ENCODE measurements at places on chromosomes 16 and 17. TPM values are rescaled to one million over a fixed set of nuclear protein-coding genes. Genes with fewer than 3 reads are reported as not detected.

EVI2B gene
- 51.0 TPM for total RNA-seq

MPHOSPH6 gene
- 9.7 TPM for total RNA-seq

DNA sequence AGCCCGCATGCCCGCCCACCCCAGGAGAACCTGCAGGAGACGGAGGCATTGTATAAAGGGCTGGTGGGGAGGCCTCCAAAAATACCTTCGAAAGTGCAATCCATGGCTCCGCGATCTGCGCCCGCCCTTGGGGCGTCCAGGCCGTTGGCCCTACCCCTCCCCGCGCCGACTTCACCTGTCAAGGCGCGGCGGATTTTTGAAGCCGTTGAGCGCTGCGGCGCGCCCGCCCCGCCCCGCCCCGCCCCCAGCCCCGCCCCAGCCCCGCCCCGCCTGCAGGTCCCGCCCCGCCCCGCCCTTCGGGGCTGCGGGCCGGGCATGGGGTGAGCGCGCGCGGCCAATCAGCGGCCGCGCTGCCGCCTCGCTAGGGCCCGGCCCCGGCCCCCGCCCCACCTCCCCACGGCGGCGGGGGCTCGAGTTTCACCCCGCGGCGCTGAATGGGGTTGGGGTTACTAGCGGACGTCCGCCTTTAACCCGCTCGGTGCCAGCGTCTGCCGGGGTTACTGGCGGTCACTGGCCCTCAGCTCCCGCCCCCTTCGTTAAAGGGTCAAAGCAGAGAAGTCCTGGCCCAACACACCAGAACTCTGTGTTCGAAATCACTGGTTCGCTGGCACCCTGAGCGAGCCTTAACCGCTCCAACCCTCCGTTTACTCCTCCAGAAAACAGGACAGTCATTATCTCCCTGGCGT lies 13.2 kb downstream of the SREBF1 start:
- peaks cover 6% of the 10 kb centered on the region for H3K36me3 ChIP-seq
- H3K27me3 ChIP-seq: no peaks in the 10 kb centered on the region
- peak overlapping the region; percentile 82 for H3K27ac ChIP-seq

DNA sequence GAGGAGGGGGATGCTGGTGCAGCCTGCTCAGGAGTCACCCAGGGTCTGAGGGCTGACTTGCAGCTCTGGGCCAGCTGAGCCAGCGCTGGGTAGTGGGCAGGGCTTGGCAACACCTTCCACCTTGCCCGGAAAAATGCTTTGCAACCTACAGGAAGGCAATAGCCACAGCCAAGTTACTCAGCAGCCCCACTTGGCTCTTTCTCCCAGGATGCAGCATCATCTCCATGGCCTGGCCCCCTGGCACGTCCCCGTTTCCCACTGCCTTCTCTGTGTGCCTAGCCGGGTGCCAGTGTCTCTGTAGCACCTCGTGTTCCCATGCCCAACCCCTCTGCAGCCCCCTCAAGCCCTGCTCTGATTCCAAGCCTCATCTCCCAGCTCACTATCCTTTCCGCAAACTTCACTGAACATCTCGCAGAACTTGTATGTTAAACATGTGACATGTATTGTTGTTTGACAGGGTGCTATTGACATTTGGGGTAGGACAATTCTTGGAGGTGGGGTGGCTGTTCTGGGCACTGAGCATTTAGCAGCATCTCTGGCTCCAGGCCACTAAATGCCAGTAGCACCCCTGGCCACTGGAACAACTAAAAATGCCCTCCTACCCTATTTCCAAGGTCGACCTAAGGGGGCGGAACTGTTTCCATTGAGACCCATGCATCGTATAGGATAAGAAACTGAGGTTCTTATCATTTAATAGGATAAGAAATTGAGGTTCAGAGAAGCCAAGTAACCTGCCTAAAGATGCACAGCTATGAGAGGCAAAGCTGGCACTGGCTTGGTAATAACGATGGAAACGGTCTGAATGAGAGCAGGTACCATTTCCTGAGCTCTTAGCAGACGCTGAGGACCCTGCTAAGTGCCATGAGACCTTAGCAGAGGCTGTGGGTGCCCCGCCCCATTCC lies 12.2 kb downstream of the DEXI start:
- peaks cover 3% of the 10 kb centered on the region for H3K4me1 ChIP-seq
- peaks cover 3% of the 10 kb centered on the region for H3K36me3 ChIP-seq
- no peak overlapping the region for H3K4me3 ChIP-seq
- H3K27me3 ChIP-seq: no peaks in the 10 kb centered on the region
- no peak overlapping the region for H3K27ac ChIP-seq
- no peak for DNase-seq

DNA sequence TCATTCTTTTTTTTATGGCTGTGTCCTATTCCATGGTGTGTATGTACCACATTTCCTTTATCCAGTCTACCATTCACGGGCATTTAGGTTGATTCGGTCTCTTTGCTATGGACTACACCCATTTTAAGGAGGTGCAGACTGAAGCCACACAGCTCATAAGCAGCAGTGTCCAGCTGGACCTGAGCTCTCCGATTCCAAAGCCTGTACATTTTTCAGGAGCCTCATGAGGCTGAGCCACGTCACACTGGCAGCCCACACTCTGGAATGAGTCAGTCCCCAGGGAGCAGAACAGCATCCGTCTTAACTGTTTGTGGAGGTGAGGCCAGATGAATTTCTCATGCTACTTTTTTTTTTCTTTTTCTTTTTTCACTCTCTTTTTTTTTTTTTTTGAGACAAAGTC lies 116.1 kb downstream of the C16orf95 start:
- no peak overlapping the region for H3K27ac ChIP-seq
- H3K4me3 ChIP-seq: no peak overlapping the region
- H3K4me1 ChIP-seq: no peaks in the 10 kb centered on the region
- no peaks in the 10 kb centered on the region for H3K36me3 ChIP-seq
- no peak for DNase-seq
- H3K27me3 ChIP-seq: no peaks in the 10 kb centered on the region

GRCh38 chr16:27515874-27516353 lies 33.8 kb downstream of the GTF3C1 start:
- H3K27ac ChIP-seq: no peak overlapping the region
- H3K27me3 ChIP-seq: no peaks in the 10 kb centered on the region
- no peak overlapping the region for H3K4me3 ChIP-seq
- no peak for DNase-seq
- H3K36me3 ChIP-seq: peaks cover 16% of the 10 kb centered on the region

All from GM12878 (cell line).